Left ventricle myocardium inferior (tissue), 1 donor: ENCODE measurements at places on chromosomes 3 and 15.
A peak's percentile ranks its signal among the peaks of the same experiment; 100 is the strongest.

- no peak for DNase-seq
These were observed 243.2 kb upstream of the NR2F2 start for GRCh38 chr15:96087180-96087884.

- no peak for DNase-seq
These were observed 230.7 kb upstream of the TRIM42 start for GRCh38 chr3:140447136-140447535.

DNA sequence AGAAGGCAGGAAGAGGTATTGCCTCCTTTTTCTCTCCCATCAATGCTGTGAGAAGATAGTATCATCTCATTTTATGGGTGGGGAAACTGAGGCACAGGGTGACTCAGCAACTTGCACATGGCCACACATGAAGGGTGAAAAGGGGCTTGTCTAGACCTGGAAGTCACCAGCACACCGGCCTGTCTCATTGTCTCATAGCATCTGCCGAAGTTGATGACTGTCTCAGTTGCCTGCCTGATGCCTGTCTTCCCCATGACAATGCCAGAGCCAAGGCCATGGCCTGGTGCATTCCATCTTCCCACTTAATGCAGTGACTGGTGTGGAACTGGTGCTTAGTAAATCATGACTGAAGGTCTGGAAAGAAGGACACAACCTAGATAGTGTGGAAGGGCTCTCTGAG is 27.9 kb upstream of the PRR23E start:
- DNase-seq: no peak

- peak; percentile 42 for DNase-seq
These were observed 128.4 kb downstream of the IGF1R start for GRCh38 chr15:98776607-98777281.
